ENCODE measurements at places on chromosomes 4 and X.

- no peak for DNase-seq
Observed at GRCh38 chr4:2929469-2929868, 33.7 kb downstream of the NOP14 start.

DNA sequence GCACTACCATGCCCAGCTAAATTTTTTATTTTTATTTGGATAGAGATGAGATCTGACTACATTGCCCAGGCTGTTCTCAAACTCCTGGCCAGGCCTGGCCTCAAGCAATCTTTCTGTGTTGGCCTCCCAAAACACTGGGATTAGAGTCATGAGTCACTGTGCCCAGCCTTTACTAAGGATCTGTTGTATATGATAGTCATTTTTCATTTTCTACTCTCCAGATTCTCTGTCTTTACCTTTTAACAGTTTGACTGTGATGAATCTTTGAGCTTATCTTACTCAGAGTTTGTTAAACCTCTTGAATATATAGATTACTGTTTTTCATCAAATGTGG lies 161.8 kb downstream of the FNIP2 start:
- DNase-seq = no peak

GRCh38 chr4:54423066-54423465 lies 194.0 kb downstream of the PDGFRA start:
- no peak for DNase-seq

DNA sequence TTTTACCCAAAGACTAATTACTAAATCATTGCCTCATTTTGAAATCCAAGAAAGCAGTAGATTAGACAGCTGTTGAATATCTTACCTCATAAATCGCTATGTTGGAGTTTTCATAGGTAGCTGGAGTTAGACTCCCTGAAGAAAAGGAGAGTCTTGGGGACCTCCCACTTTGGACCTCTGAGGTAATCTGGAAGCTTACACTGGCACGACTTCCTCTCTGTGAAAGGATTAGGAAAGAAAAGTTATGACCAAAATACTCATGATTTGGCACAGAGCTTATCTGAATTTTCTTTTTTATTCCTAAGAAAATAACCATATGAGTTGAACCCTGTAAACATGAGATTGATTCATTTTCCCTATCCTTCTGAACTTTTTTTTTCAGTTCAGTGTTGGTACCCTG lies 40.6 kb downstream of the GUCY2F start:
- no peak for DNase-seq

GRCh38 chrX:30659421-30659820 lies 6.2 kb downstream of the GK start:
- no peak for DNase-seq
